Stimulated activated CD4-positive, alpha-beta T cell treated with anti-CD3 and anti-CD28 coated beads, Interleukin-12 subunit alpha, Interleukin-12 subunit beta, amount 100 ng/mL, for 24 hours (primary cell): ENCODE measurements at places on chromosomes 13 and 19.

GRCh38 chr13:102763741-102764140 lies 9.8 kb downstream of the TEX30 start:
- DNase-seq = no peak

DNA sequence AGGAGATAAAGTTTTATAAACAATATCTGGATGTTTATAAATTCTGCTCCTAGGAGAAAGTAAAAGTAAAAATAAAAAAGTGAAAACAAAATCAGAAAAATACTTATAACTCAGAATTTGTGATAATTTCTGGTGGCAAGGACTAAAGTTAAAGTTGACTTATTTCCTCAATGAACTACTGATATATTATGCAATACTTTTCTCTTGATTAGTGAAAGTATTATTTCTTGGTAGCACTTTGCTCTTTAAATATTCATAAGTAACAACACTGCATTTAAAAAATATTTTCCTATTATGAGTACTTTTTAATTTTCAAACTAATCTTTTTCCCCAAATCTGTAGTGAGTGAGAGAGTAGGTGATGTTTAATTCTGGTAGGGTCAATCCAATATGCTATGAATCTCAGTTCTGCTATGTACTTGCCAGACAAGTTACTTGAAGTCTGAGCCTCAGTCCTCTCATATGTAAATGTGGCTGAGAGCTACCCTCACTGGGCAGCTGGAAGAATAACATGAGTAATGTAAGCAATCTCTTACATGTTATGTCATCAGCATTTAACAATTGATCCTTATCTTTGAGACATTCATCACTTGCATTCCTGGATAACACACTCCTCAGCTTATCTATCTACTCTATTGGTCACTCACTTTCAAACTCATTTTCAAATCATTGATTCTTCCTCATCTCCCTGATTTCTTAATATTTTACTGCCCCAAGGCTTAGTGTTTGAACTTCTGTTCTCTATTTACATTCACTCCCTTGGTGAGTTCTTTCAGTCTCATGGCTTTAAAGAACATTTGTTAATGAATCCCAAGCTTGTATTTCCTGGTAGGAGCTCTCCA lies 239.0 kb downstream of the RGCC start:
- DNase-seq = no peak

DNA sequence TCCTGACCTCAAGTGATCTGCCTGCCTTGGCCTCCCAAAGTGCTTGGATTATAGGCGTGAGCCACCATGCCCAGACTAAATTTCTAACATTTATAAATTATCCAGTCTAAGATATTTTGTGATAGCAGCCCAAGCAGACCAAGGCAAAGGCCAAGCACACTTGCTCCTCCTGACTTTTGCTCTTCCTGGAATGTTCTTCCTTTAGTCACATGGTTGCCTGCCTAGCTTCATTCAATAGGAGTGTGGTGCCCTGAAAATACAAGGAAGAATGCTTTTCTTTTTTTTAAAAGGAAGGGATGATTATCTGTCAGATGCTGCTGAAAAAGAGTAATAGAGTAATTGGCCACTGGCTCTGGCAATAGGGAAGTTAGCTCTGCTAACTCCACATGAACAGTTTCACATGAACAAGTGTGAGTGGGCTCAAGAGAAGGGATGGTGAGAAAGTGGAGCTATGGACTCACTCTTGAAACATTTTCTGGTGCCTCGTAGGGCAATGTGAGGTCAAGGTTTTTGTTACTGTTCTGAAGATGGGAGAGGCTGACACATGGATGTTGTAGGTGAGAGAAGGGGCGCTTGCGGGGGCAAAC lies 47.1 kb downstream of the USPL1 start:
- no peak for DNase-seq

DNA sequence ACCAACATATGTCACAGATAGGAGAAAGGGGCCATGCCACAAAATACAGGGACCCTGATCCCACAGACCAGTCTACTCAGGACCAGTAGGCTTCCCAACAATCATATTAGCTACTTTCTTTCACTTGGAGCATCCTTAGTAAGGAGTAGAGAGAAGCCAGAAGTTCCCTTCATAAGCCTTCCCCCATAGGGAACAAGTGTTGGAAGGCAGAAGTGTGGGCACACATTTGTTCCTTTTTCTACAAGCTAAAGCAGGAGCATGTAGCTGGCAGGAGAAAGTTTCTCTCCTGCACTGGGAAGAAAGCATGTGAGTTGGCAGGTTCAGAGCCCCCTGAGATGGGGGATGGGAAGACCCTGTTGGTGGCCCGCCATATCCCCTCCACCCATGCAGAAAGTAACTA lies 165.4 kb downstream of the KCTD12 start:
- DNase-seq = no peak

DNA sequence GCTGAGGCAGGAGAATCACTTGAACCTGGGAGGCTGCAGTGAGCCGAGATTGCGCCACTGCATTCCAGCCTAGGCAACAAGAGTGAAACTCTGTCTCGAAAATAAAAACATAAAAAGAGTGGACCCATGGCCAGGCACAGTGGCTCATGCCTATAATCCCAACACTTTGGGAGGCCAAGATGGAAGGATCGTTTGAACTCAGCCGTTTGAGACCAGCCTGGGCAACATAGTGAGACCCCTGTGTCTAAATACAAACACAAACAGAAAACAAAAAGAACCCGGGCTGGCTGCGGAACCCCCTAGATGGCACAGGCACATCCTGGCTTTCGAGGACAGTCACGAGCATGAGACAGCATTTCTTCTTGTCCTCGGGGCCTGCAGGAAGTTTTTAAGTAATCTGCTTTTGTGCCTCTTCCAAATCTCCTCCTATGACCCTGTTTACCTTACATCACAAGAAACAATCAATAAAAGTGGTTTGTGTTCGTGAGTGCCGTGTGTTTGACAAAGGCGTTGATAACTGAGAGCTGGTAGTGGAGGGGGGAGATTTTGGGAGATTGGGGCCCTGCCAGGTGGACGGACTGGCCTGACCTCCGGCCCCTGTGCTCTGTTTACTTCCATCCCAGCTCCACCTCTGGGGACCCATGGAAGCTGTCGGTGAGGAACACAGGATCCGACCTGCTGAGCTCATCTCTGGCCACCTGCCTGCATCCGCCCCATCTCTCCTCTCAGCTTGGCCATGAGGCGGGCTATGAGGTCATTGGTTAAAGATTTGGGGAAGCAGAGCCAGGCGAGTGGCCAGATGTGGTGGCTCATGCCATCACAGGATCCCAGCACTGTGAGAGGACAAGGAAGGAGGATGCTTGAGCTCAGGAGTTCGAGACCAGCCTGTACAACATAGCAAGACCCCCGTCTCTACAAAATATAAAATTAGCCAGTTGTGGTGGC lies 5.9 kb upstream of the GDF15 start:
- no peak for DNase-seq

- no peak for DNase-seq
These were observed 789.9 kb upstream of the MIR17HG start for GRCh38 chr13:90557626-90558025.

GRCh38 chr13:100625447-100625846 lies 36.9 kb upstream of the GGACT start:
- no peak for DNase-seq

DNA sequence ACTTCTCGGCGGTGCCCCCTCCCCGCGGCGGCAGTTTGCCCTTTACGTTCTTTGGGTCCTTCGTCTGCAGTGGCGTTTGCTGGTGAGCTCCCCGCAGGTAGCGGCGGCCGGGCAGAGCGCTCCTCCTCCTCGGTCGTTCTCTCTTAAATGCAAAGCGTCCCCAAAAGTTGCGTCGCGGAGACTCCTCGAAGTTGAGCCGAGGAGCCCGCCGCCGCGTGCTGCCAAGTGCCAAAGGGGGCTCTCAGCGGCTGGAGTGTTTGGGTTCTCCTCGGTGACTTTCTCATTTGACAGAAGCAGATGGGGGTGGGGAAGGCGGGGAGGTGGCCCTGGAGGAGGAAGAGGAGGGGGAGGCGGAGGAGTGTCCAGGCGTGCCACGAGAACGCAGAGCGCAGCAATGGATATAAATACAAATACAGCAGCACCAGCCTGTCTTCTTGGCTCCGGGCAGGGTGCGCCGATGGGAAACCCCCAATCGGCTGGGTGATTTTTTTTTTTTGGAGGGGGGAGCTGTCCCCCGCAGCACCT lies at the start of gene SOX21:
TSS of gene SOX21 (minus strand) at position 259 of the 525 bp plus-strand sequence. CDS start 496 bp downstream, outside the sequence.
- no peak for DNase-seq

DNA sequence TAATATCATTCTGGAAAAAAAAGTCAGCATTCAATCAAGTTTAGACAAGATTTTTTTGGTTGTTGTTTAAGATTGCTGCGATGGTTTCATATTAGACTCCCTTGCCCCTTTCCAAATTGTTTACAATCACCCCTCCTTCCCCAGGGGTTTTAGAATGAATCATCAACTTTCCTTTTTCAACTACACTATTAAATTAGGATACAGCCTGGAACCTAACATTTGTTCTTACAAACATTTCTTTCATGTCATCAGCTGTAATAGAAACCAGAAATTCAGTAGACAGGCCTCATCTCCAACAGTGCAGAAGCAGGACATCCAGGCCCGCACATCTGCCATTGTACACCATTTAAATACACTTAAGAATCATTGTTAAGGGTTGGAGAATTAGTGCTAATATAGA lies 44.4 kb upstream of the WDFY2 start:
- DNase-seq = no peak

- no peak for DNase-seq
These were observed 141.9 kb downstream of the SLC7A1 start for GRCh38 chr13:29453617-29454011.

- no peak for DNase-seq
These were observed 24.1 kb upstream of the PSG7 start for GRCh38 chr19:42961119-42961518.

- no peak for DNase-seq
These were observed 169.7 kb downstream of the NDFIP2 start for GRCh38 chr13:79650688-79651087.

DNA sequence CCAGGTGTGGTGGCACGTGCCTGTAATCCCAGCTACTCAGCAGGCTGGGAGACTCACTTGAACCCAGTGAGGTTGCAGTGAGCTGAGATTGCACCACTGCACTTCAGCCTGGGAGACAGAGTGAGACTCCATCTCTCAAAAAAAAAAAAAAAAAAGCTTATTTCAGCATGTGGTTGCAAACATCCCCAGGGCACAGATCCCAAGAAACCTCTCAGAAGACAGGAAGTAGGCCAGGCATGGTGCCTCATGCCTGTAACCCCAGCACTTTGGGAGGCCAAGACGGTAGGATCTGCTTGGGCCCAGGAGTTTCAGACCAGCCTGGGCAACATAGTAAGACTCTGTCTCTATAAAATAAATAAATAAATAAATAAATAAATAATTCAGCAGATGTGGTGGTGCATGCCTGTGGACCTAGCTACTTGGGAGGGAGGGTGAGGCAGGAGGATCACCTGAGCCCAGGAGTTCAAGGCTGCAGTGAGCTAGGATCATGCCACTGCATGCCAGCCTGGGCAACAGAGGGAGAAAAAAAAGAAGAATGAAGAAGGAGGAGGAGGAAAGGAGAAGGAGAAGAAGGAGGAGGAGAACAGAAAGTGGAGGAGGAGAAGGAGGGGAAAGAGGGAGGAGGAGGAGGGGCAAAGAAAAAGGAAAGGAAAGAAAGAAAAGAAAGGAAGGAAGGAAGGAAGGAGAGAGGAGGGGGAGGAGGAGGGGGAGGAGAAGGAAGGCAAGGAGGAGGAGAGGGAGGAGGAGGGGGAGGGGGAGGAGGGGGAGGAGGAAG lies 4.3 kb upstream of the LRRC8E start:
- no peak for DNase-seq

GRCh38 chr13:42327725-42328124 lies 55.8 kb downstream of the AKAP11 start:
- no peak for DNase-seq

- DNase-seq = no peak
These were observed 12.5 kb upstream of the MAP1S start for GRCh38 chr19:17706750-17707181.

DNA sequence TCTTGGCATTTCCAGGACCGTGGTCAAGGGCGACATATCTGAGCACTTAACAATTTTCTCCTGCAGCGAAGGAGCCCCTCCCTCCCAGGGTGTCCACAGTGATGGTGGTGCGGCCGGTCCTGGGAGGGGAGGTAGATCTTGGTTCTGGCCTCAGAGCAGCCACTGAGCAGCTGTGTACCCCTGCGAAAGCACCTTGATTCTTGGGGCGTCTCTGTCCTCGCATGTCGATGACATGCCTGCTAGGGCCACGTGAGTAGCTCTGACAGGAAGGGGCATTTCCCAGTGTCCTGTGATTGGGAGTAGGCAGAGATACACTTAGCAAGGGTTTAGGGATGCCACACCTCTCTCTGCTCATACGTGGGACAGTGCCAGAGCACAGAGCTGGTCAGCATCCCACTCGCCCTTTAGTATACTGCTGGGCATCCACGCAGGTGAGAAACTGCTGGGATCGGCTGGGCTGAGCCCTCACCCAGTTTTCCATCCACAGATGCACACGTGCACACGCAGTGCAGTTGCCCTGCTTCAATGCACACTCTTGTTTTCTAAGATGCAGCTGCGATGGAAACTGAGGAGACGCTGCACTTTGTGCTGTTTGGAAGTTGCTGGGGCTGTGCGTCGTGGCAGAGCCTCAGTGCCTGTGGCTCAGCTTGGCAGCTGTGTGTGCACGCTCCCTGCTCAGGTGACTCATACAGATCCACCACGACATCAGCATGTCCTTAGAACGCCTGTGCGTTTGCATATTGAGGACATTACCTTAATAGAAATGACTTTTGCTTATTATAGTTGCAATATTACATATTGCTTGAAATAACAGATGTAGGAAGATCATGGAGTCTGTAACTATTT lies 66.8 kb downstream of the TEX29 start:
- DNase-seq = no peak

DNA sequence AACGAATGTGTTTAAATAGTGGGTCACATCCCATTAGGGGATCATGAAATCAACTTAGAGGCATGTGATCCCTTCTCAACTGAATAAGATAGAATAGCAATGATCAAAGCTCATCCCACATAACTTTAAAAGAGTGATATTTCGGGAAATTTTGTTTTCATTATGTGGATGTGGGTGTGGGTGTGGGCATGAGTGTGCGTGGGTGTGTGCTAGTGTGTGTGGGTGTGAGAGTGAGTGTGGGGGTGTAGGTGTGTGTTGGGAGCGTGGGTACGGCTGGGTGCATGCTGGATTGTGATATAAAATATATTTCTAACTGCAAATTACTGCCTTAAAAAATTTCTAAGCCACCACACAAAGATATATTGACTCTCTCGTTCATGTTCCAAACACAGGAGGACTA lies 15.9 kb downstream of the RXFP2 start:
- no peak for DNase-seq

GRCh38 chr13:102703726-102704035 lies 8.8 kb upstream of the METTL21C start:
- DNase-seq = no peak

- no peak for DNase-seq
These were observed 121.0 kb upstream of the SLC7A1 start for GRCh38 chr13:29716493-29716892.

DNA sequence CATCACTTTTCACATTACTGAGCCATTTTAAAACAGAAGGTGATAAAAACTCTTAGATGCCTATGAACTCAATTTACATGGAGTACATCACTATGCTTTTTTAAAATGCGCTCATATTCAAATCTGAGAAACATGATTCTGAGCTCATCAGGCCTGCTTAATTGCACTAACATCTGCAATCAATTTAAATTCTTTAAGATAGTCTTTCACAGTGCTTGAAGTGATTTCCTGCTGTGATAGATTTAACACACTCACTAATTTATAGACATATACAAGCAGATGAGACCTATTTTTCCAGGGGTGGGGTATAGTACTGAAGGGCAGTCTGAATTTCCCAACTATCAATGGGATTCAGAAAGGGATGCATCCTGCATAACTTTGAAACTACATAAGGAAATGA lies 82.9 kb downstream of the DIAPH3 start:
- no peak for DNase-seq
